ENCODE measurements at places on chromosomes 11 and 22.

DNA sequence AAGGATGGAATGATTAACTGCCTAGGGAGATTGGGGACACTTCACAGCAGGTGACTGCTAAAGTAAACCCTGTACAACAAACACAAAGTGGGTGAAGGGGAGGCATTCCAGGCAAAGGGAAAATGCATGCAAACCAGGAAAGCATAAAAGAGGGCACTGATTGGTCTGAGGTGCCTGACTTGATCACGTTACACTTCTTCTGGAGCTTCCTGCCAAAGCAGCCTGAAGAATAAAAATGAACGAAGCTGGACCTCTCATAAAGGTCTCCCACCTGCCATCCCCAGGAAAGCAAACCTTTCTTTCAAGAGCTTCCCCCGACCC, 46.7 kb upstream of the SCUBE2 start:
- DNase-seq = no peak

DNA sequence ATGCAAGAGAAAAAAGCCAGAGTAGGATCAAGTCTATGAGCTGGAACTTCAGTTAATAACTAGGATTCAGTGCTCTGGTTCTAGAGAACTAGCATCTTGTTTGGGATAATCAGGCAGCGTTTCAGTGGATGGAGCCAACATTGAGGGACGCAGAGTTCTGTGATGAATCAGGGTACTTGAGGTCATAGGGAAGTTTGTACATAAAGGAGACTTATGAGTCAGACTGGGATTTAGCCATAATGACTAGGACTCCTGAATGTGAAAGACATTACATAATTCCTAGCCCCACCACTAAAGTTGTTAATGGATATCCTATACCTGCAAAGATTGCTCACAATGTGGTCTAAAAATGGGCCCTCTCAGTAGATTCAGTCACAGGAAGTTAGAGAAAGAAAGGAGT, 6.8 kb downstream of the SLN start:
- no peak for DNase-seq

DNA sequence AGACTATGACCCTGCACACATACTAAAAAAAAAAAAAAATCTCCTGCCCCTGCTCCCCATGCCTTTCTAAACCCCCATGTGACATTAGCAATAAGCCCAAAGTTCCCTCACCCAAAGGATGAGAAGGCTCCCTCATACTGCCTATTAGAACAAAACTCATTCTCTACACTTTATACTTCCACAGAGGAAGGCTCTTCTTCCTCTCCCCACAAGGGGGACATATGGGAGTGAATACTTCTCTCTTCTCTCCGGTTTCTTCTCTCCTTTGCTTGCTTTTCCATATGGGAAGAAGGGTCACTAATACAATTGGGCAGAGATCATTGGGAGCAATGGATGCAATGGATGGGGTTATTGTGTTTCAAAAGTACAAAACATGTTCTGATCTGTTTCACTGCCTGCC, 3.3 kb downstream of the OR52L1 start:
- DNase-seq = no peak

DNA sequence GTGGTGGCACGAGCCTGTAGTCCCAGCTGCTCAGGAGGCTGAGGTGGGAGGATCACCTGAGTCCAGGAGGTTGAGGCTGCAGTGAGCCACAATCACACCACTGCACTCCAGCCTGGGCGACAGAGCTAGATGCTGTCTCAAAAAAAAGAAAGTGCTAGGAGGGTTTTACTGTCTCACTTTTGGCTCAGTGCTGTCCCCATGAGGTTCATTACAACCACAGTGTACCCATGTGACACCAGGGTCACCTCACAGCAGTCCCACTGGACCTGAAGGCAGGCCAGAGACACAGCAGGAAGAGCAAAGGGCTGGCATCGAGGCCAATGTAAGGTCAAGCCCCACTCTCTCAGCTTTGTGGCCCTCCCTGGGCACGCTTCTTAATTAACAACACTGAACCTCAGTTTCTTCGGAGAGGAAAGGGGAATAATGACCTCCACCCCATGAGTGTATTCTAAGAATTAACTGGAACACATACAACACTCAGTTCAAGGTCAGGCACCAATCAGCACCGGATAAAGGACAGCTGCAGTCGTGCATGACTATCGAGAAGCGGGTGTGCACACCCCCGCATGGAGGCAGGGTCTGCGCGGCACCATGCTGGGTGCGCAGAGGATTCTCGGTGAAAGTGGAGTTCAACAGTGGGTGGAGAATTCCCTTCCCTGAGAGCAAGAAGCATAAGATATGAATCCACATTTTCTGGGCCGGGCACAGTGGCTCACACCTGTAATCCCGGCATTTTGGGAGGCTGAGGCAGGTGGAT, 30.9 kb upstream of the BAIAP2L2 start:
- no peak for DNase-seq

GRCh38 chr11:44241851-44242250, 68.1 kb downstream of the ALX4 start:
- DNase-seq = no peak

DNA sequence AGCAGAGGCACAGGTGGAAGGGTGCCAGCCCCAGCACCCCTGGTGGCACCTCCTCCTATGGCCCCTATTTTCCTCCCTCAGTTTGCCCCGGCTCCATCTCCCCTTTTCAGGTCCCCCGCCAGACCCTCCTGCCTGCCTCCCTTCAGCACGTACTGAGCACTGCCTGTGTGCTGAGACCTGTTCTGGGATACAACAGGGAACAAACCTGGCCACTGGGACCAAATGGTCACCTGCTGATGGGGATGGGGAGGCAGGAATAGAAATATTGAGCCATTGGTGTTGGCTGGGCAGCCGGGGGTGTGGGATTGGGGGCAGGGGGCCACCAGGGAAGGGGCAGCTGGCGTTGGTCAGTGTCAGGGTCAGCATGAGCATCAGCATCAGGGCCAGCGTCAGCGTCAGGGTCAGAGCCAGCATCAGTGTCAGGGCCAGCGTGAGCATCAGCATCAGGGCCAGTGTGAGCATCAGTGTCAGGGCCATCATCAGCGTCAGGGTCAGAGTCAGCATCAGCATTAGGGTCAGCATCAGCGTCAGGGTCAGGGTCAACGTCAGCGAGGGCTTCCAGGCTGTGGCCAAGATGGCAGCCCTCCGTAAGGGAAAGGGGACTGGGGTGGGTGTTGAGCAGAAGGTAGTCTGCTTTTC, 7.5 kb downstream of the ZNF74 start:
- DNase-seq = no peak

DNA sequence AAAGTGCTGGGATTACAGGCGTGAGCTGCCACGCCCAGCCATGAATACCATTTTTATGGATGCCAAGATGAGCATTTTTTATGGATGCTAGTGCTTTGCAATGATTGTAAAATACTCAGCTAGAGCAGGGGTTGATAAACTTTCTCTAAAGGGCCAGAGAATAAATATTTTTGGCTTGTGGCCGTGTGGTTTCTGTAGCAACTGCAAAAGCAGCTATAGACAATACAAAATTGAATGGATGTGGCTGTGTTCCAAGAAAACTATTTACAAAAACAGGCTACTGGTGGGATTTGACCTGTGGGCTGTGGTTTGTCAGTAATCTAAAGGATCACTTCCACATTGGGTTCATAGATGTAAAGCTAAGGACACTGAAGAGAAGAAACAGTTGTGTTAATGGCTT, 56.0 kb downstream of the COMMD9 start:
- DNase-seq = no peak

GRCh38 chr11:32527261-32528175, 56.1 kb upstream of the EIF3M start:
- DNase-seq = no peak

GRCh38 chr11:62665599-62666258, 617 bp downstream of the CSKMT start:
- DNase-seq = peak; percentile 73

- no peak for DNase-seq
Measured at GRCh38 chr11:15309296-15309695, 194.6 kb downstream of the INSC start.

DNA sequence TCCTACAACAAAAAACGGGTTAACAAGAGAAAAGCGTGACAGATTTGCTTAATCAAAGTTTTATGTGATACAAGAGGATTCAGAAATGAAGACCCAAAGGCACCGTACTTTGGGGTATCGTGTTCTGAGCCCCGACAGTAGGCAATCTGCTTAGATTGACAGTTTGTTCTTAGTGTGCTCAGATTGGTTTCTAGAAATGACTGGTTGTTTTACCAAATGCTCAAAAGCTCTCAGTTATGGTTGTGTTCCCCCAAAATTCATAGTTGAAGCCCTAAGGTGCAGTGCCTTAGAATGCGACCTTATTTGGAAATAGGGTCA, 102.7 kb downstream of the RASSF10 start:
- no peak for DNase-seq

DNA sequence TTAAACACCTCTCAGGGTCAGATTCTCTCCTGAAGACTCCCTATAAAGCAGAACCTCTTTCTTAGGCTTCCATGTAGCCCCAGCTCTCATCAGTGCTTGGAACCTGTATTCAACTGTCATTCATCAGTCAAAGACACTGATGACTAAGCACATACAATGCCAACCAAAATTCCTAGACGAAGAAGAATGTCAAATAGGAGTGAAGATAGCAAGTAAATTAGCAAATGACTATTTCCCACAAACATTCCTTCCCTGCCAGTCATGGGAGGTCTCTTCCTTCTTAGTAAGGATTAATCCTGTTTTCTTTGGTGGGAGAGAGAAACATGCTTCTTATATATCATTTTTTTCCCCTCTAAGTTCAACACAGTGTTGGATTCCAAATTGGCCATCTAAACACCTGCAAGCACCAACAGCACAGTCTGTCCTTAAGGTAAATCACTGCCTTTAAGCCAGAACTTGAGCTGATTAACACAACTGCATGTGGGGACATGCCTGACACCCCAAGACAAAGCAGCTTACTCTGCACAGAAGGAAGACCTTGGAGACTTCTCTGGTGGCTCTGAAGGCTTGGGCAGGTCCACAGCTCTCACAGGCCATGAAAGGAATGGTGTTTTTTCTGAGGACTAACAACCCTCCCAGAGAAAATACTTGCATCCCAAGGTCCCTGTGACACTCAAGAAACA, 47.5 kb upstream of the ME3 start:
- no peak for DNase-seq

DNA sequence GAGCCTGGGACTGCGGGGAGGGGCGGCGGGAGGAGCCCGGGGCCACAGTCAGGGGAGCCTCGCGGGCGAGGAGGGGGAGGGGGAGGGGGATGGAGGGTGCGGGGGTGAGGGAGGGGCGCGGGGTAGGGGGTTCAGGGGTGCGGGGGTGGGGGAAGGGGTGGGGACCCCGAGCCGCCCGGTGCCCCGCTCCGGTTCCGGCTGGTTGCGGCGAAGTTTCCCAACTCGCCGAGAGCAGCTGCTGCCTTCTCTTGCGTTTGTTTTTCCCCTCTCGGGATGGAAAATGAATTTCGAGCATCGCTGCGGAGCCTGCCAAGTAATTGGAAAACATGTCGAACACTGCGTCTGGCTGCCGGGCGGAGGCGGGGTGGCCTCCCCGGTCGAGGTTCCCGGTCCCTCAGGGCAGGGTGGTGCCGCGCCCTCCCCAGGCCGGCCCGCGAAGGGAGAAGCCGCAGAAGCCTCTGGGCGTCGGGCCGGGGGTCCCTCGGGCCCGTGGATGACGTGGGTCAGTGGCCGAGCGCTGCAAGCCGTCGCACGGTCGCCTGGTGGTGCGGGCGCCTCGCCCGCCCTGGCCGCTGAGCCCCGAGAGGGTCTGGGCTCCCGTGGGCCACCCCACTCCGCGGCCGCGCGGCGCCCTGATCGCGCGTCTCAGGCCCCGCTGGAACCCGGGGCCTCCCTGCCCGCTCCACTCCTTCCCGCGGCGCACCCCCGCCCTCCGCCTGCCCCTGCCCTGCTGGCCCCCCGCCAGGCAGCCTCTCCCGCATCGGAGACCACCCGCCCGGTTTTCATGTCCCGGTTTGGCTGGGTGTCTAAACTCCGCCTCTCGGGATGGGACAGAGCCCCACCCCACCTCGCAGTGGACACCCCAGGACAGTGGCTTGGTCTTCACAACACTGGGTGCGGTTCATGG, 12.1 kb downstream of the SPATA19 start:
- DNase-seq = no peak

DNA sequence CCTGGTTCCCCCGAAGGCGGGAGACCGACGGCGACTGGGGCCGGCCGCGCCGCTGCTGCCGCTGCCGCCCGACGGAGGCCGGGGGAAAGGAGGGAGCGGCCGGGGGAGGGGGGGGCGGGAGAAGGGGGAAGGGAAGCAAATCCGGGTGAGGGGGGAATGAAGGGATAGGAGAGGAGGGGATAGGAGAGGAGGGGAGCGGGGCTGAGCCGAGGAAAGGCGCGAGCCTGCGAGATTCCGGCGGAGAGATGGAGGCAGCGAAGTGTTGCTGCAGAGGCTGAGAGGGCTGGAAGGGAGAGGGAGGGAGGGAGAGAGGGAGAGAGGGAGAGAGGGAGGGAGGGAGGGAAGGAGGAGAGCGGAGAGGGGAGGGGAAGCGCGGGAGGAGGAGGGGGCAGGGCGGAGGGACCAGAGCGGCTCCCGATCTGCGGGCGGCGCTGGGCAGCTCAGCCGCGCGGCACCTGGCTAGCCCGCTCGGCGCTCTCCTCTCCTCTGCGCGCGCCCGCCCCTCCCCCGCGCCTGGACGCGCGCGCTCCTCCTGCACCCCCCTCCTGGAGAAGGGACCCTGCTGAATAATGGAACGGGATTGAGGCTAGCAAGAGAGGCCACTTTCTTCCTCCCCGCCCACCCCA, 52.3 kb downstream of the SLC22A12 start:
- no peak for DNase-seq

- no peak for DNase-seq
Measured at GRCh38 chr11:60711276-60711675, 11.9 kb downstream of the MS4A8 start.

GRCh38 chr11:107857550-107858216, 904 bp downstream of the SLC35F2 start:
- DNase-seq = no peak

DNA sequence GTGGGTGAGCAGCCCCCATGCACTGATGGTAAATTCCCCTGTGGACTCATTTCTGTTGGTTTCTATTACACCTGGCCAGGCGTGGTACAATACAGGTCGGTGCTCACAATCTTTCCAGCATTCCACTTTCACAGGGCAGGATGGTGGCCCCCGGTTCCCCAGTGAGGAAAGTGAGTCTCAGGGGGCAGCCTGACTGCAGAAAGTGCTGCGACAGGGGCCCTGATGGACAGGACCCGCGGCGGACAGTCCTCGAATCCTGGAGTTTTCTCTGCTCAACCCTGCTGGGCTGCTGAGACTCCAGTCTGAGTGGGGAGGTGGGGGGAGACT, 3.1 kb upstream of the PGGHG start:
- no peak for DNase-seq

DNA sequence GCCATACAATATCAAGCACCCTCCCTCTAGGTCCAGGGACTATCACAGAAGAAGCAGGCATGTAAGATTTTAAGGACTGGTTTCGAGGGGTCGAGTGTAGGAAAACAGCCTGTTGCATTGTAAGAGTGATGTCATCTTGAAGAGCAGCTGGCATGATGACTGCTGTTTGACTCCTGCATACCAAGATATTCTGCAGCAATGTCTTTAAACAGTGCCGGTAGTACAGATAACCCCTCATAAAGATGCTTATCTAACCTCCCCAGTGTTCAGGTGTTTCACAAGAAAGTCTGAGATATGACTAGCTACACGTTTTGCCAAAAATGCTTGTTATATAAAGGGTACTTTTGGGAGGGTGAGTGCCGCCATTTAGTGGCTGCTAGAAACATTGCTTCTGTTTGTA, 12.0 kb downstream of the FAM111A start:
- DNase-seq = no peak

GRCh38 chr22:42766860-42767259, 46.2 kb upstream of the A4GALT start:
- DNase-seq = no peak

Data from activated T-cell treated with anti-CD3 and anti-CD28 coated beads, Interleukin-2, amount 50 U/mL, for 72 hours (primary cell).